ENCODE measurements at places on chromosomes 1 and 21.
A peak's percentile ranks its signal among the peaks of the same experiment; 100 is the strongest.

DNA sequence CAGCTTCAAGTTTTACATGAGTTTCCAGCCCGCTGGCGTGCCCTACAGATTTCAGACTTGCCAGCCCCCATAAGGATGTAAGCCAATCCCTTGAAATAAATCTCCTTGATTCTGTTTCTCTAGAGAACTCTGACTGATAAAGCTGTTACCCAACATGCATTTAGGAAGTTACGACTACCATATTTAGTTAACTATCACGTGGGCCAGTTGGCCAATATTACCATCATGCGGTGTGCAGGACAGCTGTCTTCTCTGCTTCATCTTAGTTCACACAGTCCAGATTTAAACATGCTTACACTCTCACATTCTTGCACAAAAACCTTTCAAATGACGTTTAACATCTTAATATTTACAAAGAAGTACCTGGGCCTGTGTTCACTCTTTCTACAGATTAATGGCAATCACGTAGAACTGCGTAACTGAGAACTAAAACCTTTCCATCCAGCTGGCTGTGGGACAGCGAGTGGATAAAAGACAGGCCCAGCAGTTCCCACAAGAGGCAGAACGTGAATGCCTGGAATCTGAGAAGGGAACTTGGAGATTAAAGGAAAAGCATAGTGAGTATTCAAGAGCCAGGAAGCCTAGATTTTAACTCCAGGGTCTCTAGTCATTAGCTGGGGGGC, 20.8 kb downstream of the FAM177B start:
- DNase-seq: no peak

- no peak for DNase-seq
Measured at GRCh38 chr1:56472860-56473259, 106.5 kb downstream of the PLPP3 start.

- peak; percentile 35 for DNase-seq
Measured at GRCh38 chr1:178540646-178541045, 27.7 kb downstream of the TEX35 start.

GRCh38 chr1:203150511-203151297, 23.2 kb downstream of the ADORA1 start:
- peak; percentile 8 for DNase-seq

DNA sequence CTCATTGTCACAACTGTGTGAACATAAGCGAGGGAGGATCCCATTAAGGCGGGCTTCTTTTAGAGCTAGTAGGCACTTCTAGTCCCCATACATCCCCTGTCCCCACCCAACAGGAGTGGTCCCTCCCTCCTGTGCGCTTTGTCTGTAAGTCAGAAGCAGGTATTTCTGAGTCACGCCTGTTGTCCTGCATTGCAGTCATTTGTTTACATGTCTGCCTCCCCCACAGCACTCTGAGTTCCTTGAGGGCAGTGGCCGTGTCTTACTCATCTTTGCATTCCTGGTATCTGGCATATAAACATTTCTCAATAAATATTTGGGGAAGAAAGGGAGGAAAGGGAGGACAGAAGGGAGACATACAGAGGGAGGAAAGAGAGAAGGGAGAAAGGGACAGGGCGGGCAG, 40.3 kb downstream of the PLEKHA6 start:
- peak; percentile 86 for DNase-seq

- no peak for DNase-seq
Measured at GRCh38 chr21:16283516-16283915, 553.7 kb downstream of the USP25 start.

- no peak for DNase-seq
Measured at GRCh38 chr21:20618878-20619277, 379.3 kb upstream of the NCAM2 start.

DNA sequence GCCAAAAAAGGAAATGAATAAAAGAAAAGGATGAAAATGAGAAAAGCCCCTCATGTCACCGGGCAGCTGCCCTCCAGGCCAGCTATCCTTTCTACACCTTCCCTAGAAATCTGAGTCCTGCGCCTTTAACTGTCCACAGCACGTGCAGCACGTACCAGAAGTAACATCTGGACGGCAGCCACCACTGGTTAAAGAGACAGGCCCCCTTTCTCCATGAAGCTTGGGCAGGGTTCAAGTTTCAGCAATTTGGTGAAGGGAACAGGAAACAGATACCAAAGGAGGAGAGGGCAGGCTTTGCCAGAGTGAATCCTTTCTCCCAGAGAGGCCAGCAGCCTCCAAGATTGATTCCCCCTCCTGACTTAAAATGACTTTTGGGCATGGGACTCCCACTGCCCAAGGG, 3.6 kb upstream of the KIAA2013 start:
- no peak for DNase-seq

GRCh38 chr1:160550572-160551034, 27.5 kb upstream of the SLAMF6 start:
- DNase-seq: no peak

All from kidney glomerular epithelial cell (primary cell).